ENCODE measurements at places on chromosomes 1 and 21.

- DNase-seq = no peak
Measured at GRCh38 chr1:44847845-44848244, 4.8 kb upstream of the PTCH2 start.

DNA sequence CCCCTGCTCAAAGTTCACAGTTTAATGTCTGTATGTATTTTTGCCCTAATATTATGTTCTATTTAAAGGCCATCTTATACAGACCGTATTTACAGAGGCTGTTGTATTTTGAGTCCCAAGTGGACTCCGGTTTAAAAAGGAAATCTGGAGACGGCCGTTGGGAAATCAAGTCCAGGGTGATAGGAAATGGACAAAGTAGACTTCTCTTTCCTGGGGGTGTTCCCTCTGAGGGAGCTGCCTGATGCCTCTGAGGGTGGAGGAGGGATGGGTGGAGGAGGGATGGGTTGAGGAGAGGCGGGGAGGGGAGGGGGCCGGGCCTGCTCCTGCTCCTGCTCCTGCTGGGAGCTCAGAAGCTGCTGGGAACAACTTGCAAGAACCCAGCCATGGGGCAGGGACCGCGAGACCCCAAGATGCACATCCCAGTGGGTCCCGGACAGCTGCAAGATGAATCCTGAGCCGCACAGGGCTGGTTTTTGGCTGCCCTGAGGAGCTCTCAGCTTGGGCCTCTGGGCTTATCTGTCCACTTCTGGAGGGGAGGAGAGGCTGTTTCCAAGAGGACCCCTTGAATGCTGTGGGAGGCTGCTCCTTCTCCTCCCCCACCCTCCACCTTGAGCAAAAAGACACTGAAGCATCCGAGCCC, 12.0 kb upstream of the ACTL8 start:
- DNase-seq = no peak

DNA sequence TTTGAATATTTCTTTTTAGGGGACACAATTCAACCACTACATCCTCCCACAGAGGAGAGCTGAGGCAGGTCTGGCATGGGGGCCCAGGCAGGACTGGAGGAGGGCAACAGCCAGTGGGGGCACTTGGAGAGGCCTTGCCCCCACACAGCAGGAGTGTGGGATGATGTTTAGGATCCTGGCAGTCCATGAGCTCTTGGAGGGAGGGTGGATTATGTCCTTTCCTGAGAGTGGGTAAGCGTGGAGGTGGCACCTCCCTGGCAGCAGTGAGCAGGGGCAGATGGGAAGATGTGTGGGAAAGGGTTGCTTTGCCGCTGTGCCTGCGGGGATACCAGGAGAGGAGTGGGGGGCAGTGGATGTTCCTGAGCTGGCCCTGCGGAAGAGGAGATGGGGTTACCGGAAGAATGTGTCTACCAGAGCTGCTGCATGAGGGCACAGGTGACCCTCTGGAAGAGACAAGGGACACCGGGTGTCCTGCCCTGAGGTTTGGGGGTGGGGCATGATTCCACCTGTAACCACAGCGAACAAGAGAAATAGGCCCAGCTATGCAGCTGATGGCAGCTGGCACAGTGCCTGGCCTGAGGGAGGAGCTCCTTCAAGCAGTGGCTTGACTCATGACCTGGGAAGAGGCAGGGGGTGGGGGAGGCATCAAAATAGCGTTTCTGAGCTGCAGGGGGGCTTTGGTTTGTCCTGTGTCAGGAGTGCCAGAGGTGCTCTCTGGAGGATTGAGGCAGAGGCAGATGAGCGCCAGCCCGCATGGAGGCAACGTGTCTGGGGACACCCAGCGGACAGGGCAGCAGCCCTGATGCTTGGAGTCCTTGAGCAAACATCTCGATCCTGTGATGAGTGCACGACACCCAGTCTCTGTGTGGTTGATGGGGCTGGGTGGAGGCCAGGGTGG, 123.9 kb upstream of the TMPRSS2 start:
- DNase-seq = no peak

DNA sequence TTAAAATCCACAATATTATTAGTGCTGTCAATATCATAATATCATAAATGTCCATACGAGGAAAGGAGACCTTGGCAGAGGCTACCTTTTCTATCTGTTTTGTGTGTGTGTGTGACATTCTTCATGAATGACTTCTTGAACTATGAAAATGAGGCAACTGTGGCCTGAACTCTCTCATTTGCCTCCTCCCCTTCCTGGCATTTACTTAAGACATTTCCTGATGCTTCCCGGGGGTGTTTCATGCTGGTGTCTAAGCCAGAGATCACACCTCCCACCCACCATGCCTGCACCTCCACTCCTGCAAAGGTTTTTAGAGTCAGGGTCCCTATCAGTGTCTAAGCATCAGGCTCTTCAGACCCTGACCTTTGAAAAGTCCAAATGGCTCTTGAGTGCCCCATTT, 420.9 kb downstream of the KIF26B start:
- no peak for DNase-seq

DNA sequence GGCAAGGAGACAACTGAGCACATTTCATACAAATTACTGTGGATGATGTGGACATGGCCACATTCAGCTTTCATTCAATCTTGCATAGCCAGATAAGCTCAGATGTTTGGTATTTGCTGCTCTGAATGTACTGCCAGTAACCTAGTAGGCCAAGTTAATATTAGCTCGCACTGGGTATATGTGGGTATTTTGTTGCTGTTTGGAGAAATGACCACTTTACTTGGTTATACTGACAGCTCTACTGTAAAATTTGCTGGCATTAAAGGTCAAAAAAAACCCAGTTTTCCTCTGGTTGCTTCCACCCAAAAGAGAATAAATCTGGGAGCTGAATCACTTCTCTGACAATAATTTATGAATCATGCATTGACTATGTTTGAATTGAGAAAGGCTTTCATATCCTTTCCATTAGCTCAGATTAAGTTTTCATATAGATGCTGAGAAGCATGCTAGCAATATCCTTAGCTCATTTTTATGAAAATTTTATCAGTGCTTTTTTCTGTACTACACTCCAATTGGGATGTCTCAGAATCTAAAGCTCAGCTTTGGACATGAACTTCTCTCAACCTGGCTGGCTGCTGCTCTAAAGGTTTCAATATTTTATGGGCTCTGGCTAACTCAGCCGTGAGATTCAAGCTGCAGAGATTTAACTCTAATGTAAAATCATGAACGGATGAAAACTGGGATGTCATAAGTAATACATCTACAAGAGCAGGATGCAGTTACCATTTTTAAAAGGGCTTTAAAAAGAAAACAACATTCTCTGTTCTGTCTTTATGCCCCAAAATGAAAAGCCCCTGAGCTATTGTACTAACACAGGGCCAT, 330.0 kb downstream of the BARHL2 start:
- no peak for DNase-seq

GRCh38 chr1:24805534-24806301, 60.5 kb downstream of the CLIC4 start:
- peak; percentile 28 for DNase-seq

GRCh38 chr21:14215971-14216641, at the start of gene RBM11:
Gene RBM11, plus strand, starts transcription at chr21:14216157. Its CDS starts 30 bp downstream, at chr21:14216187.
- DNase-seq = peak; percentile 9

DNA sequence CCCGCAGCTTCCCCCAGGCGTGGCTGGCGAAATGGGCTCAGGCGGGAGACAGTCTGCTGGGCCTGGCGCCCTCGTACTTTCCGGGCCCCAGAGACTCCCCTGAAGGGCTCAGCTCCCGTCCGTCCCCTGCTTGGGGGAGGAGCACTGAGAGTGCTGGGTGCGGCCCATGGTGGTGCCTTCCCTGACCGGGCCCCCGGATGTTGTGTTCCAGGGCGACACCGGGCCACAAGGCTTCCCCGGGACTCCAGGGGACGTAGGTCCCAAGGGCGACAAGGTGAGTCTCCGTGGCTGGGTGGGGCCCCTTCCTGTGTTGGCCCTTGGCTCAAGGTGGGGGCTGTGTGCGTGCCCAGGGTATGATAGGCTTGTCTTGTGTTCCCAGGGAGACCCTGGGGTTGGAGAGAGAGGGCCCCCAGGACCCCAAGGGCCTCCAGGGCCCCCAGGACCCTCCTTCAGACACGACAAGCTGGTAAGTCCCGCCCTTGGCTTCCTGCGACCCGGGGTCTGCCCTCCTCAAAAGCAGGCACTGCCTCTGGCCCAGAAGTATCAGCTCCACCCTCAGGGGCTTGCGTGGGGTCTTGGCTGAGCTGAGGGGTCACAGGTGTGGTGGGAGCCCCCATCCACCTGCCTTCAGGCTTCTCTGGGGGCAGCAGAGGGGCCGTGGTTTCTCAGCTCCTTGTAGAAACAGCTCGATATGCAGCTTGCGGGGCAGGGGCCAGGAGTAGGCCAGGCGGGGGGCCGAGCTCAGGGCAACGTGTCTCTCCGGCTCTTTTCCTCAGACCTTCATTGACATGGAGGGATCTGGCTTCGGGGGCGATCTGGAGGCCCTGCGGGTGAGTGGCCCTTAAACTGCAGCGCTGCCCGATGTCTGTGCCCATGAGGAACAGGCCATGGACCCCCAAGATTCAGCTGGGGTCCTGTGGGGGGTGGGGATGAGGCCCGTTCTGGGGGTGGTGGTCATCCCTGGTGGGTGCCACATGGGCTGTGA, 62.3 kb downstream of the SLC19A1 start:
- no peak for DNase-seq

GRCh38 chr1:198169672-198170071, 12.9 kb downstream of the NEK7 start:
- DNase-seq = no peak

Data from fibroblast of the conjunctiva (primary cell).